B cell (primary cell): ENCODE measurements at places on chromosomes 12 and 14.

DNA sequence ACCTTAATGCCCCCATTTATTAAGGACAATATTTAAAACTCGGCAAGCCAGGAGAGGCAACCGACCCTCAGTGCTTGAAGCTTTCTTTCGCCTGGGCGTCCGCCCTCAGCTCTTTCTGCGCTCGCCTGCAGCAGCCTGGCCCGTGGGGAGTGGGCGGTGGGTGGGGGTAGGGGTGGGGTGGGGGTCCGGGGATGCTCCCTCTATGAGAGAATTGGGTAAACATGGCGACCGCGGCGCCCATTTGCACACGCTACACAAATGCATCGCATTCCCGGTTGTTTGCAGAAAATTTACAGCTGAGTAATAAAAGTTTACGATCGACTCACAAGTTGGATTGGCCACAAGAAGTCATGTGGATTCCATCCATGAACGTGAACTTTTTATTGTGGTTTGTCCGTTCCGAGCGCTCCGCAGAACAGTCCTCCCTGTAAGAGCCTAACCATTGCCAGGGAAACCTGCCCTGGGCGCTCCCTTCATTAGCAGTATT lies 7.7 kb downstream of the HOXC8 start:
- no peak for DNase-seq

DNA sequence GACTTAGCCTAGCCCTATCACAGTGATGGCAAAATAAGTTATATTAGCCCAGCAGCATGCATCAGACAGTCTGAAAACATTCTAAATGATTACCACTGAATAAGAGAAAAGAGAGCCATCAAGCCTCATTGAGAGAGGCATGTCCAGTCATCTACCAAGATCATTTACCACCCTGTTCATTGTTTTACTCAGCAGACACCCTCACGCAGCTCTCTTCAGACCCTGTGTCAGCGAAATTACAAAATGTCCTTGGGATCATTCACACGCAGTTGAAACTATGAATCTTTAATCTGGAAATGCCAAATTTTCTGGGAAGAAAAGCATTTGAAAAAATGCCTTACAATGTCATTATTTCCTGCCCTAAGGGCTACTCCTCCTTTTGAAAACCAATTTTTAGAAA lies 89.5 kb downstream of the PTPRO start:
- DNase-seq, result no peak

DNA sequence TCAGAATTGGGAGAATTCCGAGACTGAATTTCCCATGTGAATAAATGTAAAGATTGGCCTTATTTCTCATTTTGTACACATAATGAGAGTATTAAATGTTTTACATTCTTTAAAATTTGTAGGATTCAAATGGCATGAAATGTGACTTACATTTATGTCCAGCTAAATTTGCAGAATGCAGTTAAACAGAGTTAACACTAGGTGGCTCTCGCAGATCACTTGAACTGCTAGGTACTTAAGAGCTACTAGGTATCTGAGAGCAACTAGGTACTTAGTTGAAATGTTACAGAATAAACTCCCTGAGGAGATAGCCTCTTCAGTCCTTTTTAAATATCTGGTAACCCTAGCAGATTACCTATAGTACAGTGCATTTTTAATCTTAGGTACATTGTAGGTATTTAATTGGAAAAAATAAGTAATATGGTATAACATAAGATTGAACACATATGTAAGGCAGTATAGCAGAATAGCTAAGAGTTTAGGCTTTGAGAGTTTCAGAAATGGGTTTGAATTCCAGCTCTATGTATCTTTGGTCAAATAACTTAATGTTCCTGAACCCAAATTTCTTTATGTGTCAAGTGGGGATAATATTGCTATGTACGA lies 73.8 kb downstream of the KIAA0586 start:
- peak; percentile 64 for DNase-seq

DNA sequence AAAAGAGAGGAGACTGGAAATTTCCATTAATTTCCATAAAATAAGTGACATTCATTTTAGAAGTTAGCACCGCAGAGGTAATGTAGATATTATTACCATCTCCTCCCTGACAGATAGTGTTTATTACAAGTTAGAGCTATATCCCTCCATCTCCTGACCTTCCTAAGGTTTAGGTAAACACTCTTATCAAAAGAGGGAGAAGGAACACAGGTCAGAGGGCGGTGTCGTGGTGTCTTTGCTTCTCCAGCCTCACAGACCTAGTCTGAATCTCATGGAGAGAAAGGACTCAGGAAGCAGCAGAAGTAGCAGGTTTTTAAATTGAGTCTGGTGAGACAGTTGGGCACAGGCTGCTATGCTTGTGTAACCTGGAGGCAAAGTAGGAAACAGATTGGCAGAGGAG lies 11.5 kb upstream of the POC1B start:
- no peak for DNase-seq

- DNase-seq, result no peak
Observed at GRCh38 chr12:131222329-131223139, 268.8 kb downstream of the ADGRD1 start.

- DNase-seq, result no peak
Observed at GRCh38 chr12:120725151-120725658, 421 bp upstream of the ACADS start.
